ENCODE measurements at places on chromosomes 7 and 10. TPM values are rescaled to one million over a fixed set of nuclear protein-coding genes. Genes with fewer than 3 reads are reported as not detected.

GRCh38 chr7:131040467-131040932 lies 287.2 kb upstream of the MKLN1 start:
- no peak overlapping the region for H3K4me3 ChIP-seq
- H3K36me3 ChIP-seq, result no peaks in the 10 kb centered on the region
- H3K27ac ChIP-seq, result no peak overlapping the region
- no peaks in the 10 kb centered on the region for H3K4me1 ChIP-seq
- no peaks in the 10 kb centered on the region for H3K27me3 ChIP-seq
- DNase-seq, result no peak

Gene ITGB8
- 0.43 TPM for total RNA-seq

GRCh38 chr7:121504482-121504881 lies 108.4 kb upstream of the FAM3C start:
- no peak for DNase-seq
- H3K4me1 ChIP-seq, result no peaks in the 10 kb centered on the region
- no peaks in the 10 kb centered on the region for H3K36me3 ChIP-seq

DNA sequence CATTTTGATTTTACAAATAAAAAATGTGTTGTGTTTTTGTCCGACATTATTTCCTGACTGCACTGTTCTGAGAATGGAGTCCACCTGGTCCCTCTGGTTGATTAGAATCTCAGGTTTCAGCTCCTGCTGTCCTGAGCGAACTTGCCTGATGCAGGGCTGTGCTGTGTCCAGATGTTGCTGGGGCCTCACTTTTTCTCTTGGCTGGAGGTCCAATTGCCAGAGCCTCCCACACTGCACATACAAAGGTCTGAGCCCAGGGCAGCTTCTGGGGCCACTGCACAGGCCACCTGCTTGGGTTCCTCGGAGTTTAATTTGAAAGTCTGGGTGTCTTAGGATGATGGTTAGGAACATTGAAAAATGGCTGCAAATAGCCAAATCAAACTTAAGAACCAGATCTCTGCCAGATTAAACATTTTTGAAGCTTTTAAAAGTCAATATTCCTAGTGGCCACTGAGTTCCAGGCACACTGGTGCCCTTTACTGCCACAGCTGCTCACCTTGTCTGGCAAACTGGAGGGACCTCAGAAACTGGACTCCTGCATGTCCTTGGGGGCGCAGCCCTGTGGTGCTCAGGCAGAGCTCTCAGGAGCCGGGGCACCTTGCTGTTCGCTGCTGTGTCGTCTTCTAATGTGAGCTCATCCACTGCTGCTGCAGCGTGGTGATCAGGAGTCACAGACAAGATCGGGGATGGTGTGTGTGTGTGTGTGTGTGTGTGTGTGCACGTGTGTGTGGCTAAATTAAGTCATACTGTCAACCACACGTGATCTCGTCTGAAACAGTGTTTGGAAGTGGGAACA lies 75.0 kb downstream of the WDR37 start:
- no peak for DNase-seq
- peaks cover 36% of the 10 kb centered on the region for H3K36me3 ChIP-seq
- H3K27me3 ChIP-seq, result no peaks in the 10 kb centered on the region
- H3K4me3 ChIP-seq, result no peak overlapping the region
- no peaks in the 10 kb centered on the region for H3K4me1 ChIP-seq

Gene MALRD1
- not detected for total RNA-seq

- no peak for DNase-seq
- H3K36me3 ChIP-seq, result no peaks in the 10 kb centered on the region
- peaks cover 66% of the 10 kb centered on the region for H3K4me1 ChIP-seq
- no peak overlapping the region for H3K4me3 ChIP-seq
Measured at GRCh38 chr10:114576132-114576487, 82.0 kb downstream of the ABLIM1 start.

Gene TMEM139
- 10.6 TPM for total RNA-seq

All from right lobe of liver (tissue), 6 donors.